ENCODE measurements at places on chromosomes 1 and 21.

GRCh38 chr1:41619511-41620364 lies 135.3 kb upstream of the EDN2 start:
- DNase-seq, result no peak

DNA sequence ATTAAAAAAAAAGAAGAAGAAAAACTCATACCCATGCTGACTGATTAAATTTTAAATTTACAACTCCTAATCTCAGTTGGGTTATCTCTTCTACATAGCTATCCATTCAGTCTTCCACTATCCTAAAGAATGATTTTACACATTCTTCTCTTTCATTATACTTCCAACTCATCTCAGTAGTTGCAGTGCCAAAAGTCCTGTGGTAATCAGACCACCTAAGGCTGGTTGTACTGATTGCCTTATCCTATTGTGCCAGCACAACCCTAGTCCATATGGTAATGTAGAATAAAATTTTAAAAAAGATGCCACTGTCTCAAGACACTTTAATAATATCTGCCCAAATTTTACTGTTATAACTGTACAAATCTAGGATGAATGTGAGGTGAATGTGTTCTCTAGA lies 448.0 kb downstream of the LRRIQ3 start:
- DNase-seq, result no peak

- DNase-seq, result peak; percentile 66
These were observed 273.7 kb upstream of the AJAP1 start for GRCh38 chr1:4380564-4381168.

DNA sequence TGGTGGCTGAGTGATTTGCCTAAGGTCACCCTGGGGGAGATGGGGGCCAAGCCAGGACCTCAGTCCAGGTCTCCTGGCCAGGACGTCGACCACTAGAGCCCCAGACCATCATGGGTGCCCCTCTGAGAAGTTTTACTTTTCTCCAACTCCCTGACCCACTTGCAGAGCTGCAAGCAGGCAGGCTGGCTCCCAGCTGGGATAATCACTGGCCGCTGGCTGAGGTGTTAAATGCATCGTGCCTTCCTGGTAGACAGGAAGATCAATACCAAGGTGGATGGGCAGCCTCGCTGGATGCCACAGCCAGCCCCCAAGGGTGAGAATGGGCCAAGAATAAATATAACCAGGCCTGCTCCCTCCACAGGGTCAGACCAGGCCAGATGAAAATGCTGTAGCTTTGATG lies 106.2 kb downstream of the EPHB2 start:
- no peak for DNase-seq

DNA sequence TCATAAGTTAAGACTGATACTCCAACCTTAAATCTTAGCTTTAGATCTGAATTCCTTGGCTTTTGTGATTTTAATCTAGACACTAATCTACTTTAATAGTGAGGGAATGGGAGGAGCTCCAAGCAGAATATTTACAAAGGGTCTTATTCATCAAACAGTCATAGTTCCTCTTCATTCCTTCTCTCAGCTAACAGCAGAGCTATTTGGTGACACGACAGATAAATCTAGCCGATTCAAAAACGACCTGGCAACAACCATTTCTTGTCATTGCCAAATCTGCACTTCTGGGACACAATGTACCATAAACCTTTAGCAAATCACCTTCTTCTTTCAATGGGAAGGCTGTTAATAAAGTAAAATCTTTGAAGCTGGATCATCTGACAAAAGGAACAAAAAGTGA lies 52.8 kb upstream of the FOXD3 start:
- no peak for DNase-seq

DNA sequence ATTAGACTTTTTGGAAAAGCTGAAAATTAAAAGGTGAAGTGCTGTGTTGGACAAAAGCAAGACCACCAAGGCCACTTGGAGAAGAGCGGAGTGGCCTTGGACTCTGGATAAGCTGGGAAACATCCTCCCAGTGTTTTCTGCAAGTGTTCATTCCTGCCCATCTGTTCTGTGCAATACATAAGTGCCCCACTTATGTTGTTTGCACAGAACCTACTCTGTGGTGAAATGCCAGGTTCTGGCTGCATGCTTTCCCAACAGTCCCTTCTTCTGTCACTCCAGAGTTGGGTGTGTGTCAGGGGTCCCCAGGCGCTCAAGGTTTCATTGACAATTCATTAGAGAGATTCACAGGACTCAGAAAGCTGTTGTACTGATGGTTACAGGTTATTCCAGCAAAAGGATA lies 30.3 kb downstream of the NHLH2 start:
- DNase-seq, result no peak

Measured in HTR-8/SVneo (cell line).